Hypothalamus (tissue), 51 donors: ENCODE measurements at places on chromosomes 4 and X.

DNA sequence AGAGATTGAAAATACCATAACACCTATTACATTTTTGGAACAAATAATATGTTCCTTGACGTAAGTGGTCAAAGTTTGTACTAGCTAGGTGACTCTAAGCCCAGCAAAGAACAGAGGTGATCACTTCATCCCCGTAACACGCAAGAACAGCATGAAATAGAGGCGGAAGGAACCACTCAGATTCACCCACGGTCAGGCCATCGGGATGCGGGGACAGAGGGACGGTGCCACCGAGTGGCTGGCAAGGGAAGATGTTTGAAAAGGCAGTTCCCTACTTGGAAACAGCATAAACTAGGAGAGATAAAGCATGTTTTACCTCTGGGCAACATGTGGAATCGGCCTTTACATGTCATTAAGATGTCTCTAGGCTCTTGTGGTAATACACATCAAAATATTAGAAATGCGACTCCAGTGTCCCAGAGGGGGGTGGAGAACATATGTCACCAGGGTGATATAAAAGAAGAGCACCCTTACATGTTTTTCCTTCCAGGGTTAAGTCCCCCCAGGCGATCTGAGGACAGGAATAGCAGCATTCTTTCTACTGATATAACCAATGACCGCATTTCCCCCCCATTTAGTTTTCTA lies 84.0 kb downstream of the PHKA2 start:
- DNase-seq: peak; percentile 4

DNA sequence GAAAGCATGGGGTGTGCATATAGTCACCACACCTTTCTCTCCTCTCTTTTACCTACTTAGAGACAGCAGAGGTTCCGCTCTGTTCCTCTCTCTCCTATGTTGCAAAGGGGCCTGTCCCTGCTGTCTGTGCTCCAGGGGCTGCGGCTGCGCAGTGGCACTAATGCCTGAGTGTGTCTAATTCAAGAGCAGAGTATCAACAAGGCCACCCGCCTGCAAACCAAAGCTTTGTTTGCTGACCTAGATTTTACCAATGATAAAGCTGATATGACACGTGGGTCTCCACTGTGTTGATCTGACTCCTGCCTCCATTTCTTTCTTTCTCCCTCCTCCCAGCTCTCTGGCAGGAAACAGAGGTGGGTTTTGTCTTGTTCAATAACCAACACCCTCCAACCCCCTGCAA lies 74.9 kb downstream of the NSG1 start:
- no peak for DNase-seq

DNA sequence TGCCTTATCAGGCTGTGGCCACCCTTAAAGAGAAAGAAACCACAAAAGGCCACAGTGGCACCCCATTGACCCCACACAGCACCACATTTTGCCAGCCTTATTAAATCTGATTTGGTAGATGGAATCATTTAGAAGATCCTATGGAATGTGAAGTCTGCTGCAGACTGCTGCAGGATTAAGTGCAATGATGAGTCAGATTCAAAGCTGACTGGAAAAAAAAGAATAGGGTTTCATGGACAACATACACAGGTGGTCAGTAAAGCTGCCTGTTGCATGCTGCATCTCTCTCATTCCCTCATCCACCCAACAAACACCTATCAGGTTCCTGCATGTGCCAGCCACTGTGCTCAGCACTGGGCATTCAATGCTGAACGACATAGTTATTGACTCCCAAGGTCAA lies 56.6 kb downstream of the CHST7 start:
- no peak for DNase-seq

DNA sequence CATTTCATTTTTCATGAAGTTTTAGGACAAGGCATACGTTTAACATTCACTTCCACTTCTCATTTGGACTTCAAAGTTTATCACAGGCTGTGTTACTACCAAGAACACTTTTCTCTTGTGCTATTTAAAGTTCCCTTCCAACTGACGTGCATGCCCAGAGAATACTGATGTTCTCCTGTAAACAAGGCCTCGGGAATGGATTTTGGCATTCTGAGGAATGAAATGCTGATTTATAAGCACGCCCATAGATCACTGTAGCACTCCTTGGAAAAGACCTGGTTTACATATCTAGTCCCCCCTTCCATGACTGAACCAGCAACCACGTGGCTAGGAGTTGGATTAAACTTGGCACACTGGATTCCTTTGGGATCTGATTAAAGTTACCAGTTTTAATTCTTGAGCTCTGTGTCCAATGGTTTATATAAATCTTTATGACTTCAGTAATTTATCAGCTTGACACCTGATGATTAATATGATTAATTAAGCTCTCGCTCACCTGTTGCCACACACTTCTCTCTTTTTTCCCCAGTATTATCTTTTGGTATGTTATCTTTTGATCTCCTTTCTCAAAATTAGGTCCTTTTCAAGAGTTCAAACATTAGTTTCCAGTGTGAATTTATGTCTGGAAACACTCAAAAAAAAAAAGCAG lies 122.4 kb upstream of the HAND2 start:
- DNase-seq: no peak

DNA sequence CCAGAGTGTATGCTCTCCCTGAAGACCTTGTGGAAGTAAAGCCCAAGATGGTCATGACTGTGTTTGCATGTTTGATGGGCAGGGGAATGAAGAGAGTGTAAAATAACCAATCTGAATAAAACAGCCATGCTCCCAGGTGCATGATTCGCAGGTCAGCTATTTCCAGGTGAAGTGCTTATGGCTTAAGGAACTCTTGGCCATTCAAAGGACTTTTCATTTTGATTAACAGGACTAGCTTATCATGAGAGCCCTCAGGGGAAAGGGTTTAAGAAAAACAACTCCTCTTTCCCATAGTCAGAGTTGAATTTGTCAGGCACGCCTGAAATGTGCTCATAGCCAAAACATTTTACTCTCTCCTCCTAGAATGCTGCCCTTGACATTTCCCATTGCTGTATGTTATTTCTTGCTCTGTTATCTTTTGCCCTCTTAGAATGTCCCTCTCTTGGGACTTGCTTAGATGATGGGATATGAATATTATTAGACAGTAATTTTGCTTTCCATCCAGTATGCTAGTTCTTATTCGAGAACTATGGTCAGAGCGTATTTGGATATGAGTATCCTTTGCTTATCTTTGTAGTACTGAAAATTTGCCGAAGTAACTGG lies 88.6 kb downstream of the PLS3 start:
- no peak for DNase-seq

GRCh38 chr4:83677656-83678055 lies 141.7 kb downstream of the GPAT3 start:
- no peak for DNase-seq

DNA sequence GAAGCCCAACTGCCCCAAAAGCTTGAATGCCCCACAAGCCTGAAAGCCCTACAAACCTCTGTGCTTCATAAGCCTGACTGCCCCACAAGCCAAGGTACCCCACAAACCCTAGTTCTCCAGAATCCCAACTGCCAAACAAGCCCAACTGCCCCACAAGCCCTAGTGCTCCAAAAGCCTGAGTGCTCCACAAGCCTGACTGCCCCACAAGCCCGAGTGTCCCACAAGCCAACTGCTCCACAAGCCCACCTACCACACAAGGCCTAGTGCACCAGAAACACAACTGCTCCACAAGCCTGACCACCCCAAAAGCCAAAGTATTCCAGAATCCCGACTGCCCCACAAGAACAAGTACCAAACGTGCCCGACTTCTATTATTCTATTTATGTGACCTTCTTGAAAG lies 13.6 kb upstream of the HSFX3 start:
- no peak for DNase-seq

DNA sequence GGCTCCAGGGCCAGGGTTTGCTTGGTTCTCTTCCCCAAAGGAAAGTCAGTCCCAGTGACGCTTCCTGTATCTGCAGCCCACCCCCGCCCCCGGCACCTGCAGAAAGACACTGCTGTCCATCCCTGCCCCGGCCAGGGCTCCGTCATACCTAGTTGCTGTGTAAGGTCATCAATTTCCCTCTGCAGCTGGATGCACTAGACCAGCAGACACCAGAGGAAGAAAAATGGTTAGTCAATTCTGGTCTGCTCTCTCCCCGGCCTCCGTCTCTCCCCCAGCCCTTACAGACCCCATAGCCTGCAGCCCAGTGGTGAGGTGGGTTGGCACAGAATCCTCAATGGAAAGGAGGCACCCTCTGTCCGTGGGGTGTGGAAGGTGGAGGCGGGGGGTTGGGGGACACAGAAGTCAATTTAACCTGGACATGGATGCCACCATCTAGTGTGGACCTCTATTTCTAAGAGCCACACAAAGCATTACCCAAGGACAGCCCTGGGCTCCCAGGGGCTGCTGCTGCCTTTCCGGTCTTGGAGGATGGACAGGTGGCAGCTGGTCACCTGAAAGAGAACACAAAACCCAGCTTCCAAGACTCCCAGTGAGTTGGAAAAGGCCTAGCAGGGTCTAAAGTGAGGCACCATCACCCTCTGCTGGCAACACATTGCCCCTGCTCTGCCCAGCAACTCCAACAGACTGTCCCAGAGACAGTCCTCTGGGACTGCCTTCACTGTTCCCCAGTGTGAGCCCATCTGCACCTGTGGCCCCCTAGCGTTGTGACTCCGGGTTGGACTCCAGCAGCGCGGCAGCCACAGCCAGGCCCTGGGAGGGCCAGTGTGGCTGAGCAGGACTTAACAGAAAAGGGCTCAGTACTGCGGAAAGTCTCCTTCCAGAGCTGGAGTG lies 40.2 kb upstream of the NHSL2 start:
- DNase-seq: no peak

- no peak for DNase-seq
Observed at GRCh38 chrX:19805046-19805690, 82.2 kb downstream of the SH3KBP1 start.

DNA sequence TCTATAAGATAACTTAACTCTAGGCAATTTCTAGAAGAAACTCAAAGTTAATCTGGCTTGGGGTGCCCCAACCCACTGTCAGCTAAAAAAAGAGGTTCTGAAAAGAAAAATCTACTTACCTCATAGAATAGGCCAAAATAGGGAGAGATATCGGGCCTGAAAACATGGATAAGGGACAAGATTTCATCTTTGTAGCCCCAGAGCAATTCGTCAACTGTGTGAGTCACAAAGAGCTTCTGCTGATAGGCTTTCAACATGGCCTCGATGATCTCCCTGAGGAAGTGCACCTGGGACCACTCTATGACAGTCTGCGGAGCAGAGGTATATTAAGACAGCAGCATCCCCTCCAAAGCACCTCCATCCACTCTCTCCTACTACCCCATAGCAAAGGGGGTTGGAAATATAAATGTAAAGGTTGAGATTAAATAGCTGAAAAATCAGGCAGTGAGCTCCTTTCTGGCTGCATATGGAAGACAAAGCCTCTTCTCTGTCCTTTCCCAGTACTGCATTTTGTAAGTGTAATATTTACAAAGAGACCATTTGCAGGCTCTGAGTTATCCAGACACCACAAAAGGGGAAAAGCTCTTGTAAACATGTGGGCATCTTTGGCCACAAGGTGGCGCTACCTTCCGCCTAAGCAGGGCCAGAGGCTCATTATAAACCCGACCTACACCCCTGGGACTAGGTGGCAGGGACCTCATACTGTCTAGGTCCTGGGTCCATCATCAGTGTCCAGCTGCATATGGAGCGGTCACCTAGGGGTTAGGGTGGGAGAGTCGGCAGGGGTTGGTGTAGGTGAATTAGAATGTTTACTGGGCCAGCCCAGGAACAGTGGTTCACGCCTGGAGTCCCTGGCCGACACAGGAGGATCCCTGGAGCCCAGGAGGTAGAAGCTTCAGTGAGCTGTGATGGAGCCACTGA lies 31.5 kb upstream of the NUP54 start:
- peak; percentile 78 for DNase-seq

DNA sequence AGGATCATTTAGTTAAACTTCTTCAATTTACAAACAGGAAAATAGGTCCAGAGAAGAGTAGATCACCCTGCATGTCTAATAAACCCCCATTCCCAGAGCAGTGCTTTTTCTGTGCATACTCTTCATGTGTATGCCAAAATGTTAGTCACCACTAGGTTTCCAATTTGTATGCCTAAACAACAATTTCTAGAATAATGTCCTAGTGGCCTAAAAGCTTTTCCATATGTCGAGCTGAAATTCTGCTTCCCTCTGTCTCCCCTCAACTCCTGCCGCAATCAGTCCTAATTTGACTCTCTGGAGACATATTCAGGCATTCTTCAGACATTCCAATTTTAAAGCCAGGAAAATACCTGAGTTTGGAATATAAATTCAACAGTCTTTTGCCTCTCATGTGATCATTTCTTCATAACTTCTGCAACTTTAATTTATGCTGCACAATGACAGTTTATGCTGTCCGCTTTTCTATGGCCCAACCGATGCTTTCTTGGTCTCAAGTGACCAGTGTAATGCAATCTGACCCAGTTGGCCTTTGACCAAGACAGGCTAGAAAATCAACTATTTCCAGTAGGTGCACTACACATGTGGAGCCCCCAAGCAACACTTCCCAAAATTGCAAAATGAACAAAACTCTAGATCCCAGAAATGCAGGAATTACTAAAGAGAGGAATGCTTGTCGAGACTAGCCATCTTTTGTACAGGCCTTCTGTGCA lies 122.9 kb upstream of the FMR1 start:
- no peak for DNase-seq
